Left ventricle myocardium superior (tissue), 1 donor: ENCODE measurements at places on chromosomes 7 and 10. TPM values are rescaled to one million over a fixed set of nuclear protein-coding genes. Genes with fewer than 3 reads are reported as not detected.

The SLC18A2 gene
- total RNA-seq = 0.17 TPM

- no peak for DNase-seq
These were observed 6.5 kb upstream of the WDR86 start for GRCh38 chr7:151416112-151416940.

DNA sequence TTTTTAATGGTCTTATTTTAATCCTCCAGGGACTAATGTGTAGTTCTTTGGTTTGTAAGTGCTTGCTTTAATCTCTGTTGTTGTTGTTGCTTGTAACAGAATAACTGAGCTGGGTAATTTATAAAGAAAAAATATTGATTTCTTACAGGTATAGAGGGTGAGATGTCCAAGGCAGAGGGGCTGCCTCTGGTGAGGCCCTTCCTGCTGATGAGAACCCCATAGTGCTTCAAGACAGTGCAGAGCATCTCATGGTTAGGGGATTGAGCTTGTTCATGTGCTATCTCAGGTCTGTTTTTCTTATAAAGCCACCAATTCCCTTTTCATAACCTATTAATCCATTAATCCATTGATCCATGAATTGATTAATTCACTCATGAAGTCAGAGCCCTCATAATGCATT lies 516.3 kb upstream of the KCND2 start:
- DNase-seq = no peak

GRCh38 chr10:43199684-43200537 lies 61.7 kb downstream of the CSGALNACT2 start:
- no peak for DNase-seq

DNA sequence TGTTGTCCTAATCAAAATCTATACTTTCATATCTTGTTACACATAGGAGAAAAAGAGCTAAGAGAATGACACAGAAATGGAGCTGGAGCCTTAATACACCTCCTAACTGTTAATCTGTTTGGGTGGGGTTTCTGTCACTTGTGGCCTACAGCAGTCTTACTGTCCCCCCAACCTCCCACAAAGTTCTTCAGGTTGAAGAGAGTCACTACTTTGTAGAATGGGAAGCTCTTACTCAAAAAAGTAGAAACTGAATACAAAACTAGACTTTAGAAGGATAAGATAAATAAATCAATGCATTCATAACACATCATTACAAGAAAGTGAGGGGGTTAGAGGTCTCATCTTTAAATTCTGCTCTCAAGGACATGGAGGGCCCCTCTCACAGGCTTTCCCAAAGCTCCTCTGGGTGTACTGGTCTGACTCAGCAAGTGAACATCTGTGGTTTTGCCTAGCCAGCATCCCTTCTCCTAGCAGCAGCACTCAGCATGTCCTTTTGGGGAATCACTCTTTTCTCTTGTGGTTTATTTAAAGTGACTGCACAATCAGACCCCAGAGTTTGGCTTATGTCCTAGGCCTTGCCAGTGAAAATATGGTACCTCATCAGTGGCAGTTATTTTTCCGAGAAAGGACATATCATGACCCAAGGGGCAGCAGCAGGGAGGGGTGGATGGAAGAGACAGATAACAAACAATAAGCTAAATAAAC lies 2.0 kb upstream of the BLVRA start:
- no peak for DNase-seq
